ENCODE measurements at places on chromosomes 5 and 9.

DNA sequence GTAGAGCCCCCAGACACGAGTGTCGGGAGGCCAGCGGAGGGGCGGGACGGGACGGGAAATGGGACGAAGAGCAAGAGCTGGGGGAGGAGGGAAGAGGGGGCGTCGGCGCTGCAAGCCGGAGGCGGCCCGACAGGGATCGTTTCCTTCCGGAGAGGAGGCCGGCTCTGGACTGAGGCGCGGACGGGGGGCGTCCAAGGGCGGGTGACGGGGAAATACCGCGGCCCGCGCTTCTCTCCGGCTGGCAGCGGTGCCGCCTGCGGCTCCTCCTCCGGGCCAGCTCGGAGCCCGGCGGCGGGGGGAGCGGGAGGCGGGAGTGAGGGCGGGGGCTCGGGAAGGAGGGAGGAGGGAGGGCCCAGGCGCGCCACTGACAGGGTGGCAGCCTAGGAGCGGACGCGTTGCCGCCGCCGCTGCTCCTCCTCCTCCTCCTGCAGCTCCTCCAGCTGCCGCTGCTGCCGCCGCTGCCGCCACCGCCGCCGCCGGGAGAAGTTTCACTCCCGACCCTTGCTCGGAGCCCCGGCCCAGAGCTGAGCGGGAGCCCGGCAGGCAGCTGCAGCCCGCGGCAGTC, at the start of gene CHSY3:
Gene CHSY3, plus strand, starts transcription at position 364 of the 565 bp plus-strand sequence.
- DNase-seq, result no peak

DNA sequence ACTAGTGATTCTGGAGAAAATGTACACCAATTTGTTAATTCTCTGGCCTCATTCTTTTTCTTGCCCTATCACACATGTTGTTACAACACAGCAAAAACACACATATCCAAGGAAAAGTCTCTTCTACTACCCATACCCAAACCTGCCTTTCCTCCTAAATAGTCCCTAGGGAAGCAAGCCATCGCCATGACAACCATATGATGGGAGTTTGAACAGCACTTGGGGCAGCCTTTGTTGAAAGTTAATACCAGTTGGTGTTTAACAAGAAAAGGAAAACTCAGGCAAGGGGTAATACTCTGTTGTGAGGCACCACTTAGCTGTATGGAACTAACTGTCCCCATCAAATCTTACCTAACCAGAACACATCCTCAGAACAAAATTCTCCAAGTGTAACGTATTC, 1.7 kb downstream of the TRPM3 start:
- DNase-seq, result no peak

- DNase-seq, result no peak
These were observed 202.8 kb downstream of the SNX18 start for GRCh38 chr5:54720341-54720740.

DNA sequence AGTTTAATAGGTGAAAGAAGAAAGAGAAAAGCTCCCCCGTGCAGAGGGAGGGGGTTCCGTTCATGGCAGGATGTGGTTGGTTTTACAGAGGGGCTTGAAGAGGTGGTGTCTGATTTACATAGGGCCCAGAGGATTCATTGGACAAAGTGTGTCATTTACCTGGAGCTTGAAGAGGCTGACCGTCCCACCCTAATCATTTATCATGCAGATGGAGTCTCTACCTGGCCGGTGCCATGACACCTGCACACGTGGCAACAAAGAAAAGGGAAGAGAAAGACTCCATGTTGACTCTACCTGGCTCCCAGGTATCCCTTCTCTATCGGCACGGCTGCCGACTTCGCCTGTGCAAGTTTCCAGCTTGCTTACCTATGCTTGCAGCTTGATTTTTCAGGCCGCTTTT, 35.3 kb upstream of the PRRC2B start:
- no peak for DNase-seq

DNA sequence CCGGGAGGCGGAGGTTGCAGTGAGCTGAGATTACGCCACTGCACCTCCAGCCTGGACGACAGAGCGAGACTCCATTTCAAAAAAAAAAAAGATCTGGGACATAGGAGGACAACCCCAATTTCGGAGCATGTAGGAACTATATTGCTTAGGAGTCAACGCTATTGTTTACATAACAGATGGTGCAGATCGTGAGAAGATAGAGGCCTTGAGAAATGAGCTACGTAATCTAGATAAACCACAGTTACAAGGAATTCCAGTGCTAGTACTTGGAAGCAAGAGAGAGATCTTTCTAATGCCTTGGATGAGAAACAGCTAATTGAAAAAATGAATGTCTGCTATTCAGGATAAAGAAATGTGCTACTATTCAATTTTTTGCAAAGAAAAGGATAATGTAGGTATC, 20.3 kb downstream of the TBC1D2 start:
- DNase-seq, result no peak

DNA sequence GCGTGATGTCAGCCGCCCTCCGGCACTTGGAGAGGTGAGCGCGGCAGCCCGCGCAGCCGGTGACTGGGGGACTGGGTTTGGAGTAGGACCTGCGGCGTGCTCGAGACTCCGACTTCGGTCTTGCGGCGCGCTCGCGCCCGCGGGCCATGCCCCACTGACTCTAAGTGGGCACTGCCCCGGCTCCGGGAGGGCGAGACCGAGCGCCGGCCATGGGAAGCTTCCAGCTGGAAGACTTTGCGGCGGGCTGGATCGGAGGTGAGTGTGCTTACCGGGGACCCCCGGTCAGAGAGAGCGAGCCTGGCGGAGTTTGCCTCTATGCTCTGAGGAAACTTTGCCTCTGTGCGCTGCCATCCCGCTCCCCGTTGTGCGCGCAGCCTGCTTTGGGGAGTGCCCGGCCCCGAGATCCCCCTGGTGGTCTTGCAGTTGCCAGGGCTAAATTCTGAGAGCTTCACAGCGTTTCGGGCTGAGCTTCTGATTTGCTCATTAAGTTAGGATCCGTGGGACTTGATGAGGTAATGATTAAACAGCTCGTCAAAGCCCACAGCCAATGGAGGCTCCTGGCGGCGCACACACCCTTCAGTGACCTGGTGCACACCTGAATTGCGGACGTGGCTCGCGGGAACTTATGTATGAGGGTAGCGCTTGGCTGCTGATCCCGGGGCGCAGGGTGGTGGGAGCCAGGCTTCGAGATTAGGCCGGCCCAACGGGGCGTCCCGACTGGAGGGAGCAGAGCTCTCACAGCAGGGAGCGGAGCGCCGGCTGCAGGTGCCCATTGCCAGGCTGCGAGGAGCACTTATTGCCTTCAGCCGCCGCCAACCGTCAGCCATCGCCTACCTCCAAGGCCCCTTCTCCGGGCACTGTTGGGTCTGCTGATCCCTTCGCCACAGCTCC, at the start of gene SLC25A48:
Gene SLC25A48, plus strand, starts transcription at position 25 of the 891 bp plus-strand sequence. Its CDS starts 185 bp downstream, at position 210.
- DNase-seq, result no peak

DNA sequence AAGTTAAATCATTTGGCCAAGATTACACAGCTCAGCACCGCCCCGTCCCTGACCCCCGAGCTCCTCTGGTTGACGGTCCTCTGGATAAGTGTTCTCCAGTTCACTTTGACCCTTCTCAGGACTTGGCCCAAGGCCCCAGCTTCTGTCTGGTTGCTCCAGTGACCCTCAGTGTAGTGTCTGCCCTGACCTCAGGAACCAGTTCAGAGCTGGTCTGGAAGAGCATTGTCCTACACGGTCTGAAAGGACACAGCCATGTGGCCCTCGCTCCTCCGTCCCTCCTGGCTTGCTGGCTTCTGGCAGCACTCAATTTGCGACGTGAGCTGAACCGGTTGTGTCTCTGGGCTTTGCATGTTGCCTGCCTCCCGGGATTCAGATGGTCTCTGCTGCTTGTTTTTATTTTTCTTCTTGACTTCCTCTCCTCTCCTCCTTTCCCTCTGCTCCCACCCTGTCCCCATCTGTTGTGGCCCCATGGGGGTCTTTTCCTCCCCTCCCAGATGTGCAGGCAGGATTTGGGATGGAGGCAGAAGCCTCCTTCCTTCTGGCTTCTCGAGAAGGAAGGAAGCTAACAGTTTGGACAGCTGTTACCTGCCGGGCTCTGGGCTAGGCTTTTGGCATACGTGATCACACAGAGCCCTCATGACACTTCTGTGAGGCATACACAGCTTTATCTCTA, 72.0 kb downstream of the PPARGC1B start:
- no peak for DNase-seq

DNA sequence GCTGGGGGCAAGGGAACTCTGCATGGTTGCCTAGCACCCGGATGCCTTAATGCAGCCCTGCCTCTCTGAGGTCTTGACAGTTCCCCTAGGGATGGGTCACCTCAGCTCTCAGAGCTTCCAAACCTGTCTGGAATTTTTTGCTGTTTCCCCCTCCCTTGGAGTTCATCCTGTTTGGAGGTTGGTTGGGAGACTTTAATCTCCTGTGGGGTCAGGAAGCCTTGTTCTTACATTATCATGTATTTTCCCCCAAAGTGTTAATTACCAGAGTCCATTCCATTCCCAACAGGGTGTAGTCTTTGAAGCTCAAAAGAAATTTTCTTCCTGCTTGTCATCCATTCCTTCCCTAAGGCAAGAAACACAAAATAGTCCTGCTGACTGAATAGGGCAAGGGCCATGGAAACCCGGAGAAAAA, 150.3 kb upstream of the SPRY4 start:
- DNase-seq, result no peak

All from NCI-H187 treated with DMSO at 0.1 percent for 48 hours (cell line).